Esophagus mucosa (tissue), 1 donor: ENCODE measurements at places on chromosomes 12 and 14.

GRCh38 chr12:123223241-123223668 is 9.7 kb downstream of the MPHOSPH9 start:
- ATAC-seq, result no peak

DNA sequence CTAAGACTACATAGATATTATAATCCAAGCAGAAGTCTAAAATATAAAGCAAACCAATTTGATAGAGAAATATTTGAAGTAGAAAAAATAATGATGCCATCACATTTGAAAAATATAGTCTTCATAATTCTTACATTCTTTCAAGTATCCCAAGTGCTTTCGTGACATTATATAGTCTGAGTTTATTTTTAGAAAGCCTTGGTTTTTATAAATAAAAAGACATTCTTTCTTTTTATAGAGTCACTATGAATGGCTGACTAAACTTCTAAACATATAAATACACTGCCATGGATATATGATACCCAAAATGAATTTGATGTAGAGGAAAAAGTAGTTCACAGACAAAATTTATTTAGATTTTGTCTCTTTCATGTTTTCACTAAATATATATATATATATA is 135.1 kb upstream of the PDZRN4 start:
- no peak for ATAC-seq

DNA sequence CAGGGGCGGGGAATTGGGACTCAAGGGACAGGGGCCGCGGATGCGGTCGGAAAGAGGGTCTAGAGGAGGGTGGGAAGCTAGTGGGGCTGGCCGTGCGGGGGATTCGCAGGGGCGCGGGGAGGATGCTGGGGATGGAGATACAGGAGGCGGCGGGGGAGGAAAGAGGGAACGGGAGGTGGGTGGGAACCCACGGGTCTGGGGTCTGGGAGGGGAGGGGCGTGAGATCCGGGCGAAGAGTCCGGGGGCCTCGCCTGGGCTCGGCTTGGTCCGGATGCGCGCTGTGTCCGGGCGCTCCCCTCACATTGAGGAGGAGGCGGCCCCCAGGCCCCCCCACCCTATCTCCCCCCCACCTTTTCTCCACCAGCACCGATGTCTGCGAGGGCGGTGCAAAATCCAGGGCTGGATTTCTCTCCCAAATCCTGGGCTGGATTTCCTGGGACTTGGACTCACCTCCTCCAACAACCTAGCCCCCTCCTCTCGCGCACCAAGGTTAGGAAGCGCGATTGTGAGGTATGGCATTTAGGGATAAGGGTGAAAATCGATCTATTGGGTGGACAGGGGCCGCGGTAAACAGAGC is at the start of gene AGAP2:
Gene AGAP2 (minus strand): TSS at position 82 of the 577 bp plus-strand sequence. CDS start 496 bp downstream, outside the sequence.
- no peak for ATAC-seq

DNA sequence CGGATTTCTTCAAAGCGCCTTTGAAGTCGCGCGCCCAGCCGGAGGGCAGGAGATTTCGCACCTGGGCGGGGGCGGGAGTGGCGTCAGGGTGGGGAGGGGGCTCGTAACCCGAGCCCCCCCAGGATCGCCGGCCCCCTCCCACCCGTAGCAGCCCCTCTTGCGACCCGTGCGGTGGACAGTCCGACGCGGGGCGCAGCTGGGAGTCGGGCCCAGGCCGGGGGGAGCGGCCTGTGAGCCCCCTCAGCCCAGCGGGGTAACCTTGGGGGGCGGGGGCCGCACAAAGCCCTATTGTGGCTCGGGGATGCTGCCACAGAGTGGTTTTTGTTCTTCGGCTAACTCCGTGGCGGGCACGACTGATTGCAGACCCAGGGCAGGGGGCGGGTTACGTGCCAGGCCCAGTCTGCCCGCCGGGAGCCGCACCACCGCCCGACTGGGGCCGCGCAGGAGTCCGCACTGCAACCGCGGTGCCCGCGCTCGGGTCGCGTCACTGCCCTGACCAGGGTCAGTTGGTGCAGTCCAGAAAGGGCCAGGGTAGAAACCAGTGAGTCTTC is 4.2 kb upstream of the AAAS start:
- ATAC-seq, result no peak

DNA sequence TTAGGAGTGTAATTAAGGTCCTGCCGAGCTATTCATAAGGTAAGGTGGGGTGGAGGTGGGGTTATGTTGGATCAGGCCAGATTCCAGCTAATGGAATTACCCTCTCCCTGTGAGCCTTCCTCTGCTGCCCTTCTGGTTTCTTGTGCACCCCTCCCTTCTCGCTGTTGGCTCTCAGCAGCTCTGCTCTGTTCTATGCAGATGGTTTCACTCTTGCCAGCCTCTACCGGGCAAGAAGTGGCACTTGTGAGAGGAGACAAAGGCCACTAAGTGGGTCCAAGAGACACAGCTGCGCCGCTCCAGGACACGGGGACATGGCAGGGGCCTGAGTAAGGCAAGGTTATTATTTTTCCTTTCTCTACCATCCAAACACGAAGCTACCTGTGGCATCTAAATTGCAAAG is 334.4 kb downstream of the EMP1 start:
- no peak for ATAC-seq
